Pancreas (tissue), 10 donors: ENCODE measurements at places on chromosomes 1 and 21. TPM values are rescaled to one million over a fixed set of nuclear protein-coding genes. Genes with fewer than 3 reads are reported as not detected.

Gene SELP
- 8.3 TPM for polyA plus RNA-seq

Gene HSD11B1
- polyA plus RNA-seq = 0.47 TPM

Gene CLK2
- polyA plus RNA-seq = 81.1 TPM

Gene GJB5
- polyA plus RNA-seq = not detected

Gene LCE1C
- not detected for polyA plus RNA-seq

Gene NPHS2
- not detected for polyA plus RNA-seq

Gene C1orf210
- polyA plus RNA-seq = 13.7 TPM
